Pons (tissue), 1 donor: ENCODE measurements at places on chromosomes 4 and X.

DNA sequence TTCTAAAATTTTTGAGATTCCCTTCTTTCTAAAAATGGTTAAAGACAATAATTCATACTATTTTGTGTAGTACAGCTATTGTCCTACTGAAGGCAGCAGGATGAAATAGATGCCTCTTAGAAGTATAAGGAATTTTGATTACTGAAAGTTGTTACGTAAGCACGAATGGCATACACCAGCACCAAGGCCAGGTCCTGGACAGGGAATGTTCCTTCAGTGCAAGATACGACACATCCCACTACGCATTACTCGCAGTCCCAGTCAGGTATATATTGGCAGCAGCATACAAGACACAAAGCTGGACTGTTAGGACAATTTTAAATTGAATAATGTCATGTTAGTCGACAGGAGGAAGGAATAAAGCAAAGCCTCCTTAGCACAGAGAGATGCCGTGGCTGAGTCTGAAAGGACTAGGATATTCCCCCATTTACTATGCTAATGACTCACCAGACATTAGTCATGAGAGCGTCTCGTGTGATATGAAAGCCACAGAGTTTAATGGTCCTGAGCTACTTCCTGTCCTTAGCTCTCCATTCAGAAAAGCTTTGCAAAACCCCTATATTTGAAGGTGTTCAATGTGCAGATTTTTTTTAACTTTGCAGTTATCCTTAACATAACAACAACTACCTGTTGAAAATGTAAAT is 504.3 kb downstream of the FAM133A start:
- DNase-seq, result no peak

DNA sequence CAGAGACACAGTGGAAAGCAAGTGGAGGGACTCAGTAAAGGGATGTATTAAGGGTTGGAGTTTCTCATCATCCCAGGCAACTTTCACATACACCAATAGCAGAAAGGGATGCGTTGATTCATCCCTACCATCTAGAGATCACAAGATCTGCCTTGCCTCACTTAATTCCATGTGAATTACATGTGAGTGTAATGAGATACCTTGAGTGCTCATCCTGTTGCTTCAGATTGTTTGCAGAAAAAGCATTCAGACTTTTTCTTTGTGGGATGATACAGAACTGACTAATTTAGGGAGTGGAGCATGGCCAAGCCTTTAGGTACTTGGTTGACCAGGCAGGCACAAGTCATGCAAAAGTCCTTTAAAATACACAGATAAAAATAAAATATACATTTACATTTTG is 124.8 kb upstream of the SLIT2 start:
- DNase-seq, result no peak

DNA sequence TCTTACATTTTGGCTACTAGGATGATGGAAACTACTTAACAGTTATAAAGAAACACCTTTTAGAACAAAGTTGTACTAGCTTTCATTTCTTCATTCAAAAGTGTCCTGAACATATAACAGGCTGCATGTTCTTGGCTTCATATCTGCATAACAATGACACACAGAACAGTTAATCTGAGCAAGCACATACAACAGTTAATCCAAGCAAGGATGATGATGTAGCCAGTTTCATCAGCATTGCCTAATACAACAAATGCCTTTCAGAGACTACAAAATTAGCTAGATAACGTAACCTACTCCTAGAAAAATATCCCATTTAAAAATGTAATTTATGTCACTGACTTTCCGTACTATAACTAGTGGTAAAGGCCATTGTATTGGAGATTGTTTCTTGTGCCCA is 182.1 kb downstream of the SCFD2 start:
- no peak for DNase-seq

- DNase-seq, result peak; percentile 31
Measured at GRCh38 chr4:3276986-3277385, 15.8 kb upstream of the RGS12 start.

DNA sequence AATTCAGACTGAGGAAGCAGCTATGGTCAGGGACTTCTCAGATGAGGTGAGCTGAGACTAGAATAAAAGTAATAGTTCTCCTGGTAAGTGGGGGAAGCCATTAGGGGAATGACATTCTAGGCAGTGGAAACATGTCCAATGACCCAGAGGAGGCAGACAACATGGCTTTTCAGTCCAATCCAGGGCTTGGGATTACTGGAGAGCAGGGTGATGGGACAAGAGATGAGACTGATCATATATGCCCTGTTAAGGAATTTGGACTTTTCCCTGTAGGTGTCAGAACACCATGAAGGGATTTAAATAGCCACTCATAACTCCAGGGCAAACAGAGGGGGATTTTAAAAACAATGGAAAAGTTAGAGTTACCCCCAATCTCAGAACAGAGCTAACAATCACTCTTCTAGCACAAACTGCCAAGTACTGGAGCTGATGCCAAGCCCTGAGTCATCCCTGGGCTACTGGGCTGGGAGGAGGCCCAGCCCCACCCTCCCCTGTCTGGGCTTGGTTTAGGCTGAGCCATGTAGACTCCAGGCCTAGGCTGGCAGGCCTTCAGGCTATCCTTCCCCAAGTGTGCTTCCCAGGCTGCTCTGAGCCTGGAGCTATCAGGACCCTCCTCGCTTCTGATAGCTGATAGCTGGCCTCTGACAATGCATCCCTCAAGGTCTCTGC is 22.7 kb upstream of the MSN start:
- DNase-seq, result peak; percentile 72

DNA sequence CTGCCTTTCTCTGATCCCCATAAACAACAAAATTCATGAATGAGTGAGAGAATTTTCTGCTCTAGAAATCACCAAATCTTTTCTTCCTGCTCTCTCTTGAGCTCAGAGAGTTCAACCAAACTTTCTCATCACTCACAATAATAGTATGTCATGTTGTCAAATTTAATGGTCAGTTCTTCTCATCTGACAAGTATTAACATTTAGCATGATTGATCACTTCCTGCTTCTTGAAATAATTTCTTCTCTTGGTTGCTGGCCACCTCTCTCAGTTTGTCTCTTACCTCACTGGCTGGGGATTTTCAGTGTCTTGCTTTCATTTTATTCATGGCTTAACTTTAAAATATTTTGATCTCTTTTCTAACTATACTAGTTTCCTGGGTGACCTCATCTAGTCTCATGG is 25.5 kb upstream of the FGF5 start:
- DNase-seq, result no peak

GRCh38 chrX:42821803-42822443 is 44.0 kb upstream of the PPP1R2C start:
- no peak for DNase-seq

DNA sequence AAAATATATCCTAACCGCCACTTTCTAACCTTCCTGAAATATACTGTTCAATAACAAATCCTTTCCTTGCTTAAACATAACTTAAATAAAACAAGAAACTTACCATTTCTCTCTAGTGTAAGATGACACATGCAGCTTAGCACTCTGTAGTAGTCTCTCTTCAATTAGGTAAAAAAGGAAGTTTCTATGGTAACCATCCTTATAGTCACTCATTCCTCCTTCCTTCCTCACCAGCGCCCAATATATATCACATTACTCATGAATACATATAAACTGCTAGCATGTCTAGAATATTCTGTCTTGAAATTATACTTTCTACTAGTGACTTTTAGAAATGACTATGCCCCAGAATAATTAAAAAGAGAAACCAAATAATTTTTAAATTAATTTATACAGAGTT is 112.2 kb downstream of the SNCA start:
- DNase-seq, result no peak

- no peak for DNase-seq
Measured at GRCh38 chr4:8739820-8740665, 131.6 kb downstream of the HMX1 start.

- no peak for DNase-seq
Measured at GRCh38 chrX:23012162-23012561, 12.4 kb downstream of the DDX53 start.

DNA sequence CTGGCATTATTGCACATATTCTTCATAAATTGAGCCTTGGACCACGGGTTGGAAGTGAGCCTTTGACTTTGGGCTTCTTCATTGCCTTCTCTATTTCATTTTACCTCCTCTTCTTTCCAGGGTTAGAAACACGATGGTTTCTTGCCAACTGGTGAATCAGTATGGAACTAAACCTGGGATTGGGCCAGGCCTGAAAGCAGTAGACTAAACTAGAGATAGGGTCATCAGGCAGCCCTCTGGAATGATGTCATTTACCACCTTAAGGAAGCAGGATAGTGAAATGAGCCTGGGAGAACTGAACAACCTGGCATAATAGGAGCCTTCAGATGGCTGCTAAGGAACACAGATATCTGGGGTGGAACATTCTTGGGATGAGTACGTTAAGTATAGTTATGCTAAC is 67.5 kb upstream of the ATP8A1 start:
- DNase-seq, result no peak

DNA sequence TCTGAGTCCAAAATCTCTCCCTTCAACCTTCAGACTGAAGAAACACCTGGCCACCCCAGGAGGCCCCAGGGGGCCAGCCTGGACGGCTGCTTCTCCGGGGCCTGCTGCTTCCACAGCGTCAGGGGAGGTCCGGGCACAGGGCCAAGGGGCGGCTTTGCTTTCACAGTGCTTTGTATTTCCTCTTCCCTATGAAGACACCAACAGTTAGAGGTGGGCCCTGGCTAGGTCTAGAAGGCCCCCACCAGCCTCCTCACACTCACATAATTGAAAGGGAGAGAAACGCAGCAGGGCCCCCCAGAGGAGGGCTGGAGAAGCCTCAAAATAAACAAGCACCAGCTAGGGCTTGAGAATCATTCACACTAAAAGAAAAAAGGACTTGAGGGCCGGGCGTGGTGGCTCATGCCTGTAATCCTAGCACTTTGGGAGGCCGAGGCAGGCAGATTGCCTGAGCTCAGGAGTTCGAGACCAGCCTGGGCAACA is 17.8 kb downstream of the SCD5 start:
- peak; percentile 68 for DNase-seq

GRCh38 chr4:53355930-53356521 is 9.8 kb downstream of the SCFD2 start:
- no peak for DNase-seq

DNA sequence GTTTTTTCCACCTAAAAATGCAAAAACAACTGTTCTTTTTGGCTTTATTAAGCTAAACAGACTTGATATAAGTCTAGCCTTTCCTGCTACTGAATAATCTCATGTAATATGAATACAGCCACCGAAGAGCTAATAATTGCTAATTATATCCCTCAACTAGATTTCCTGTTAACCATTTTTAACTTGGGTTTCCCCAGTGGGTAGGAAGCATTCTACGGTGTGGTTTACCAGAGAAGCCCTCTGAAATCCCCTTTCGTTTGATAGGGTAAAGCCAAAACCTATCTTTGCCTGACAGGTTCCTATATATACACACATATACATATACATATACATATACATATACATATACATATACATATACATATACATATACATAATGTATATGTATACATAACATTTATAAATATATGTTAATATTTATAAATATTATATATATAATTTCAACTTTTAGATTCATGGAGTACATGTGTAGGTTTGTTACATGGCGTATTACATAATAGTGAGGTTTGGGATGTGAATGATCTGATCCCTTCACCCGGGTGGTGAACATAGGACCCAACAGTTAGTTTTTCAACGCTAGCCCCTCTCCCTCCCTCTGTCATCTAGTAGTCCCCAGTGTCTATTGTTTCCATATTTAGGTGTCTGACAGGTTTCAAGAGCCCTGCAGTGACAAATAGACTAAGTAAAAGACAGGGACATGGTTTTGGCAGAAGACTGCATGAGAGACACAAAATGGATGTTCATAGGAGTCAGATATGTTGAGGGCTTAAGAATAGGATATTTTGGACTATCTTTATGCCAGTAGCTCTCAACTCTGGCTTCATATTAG is 62.4 kb downstream of the ATXN3L start:
- DNase-seq, result no peak

GRCh38 chr4:80249144-80249543 is 17.3 kb upstream of the FGF5 start:
- no peak for DNase-seq

DNA sequence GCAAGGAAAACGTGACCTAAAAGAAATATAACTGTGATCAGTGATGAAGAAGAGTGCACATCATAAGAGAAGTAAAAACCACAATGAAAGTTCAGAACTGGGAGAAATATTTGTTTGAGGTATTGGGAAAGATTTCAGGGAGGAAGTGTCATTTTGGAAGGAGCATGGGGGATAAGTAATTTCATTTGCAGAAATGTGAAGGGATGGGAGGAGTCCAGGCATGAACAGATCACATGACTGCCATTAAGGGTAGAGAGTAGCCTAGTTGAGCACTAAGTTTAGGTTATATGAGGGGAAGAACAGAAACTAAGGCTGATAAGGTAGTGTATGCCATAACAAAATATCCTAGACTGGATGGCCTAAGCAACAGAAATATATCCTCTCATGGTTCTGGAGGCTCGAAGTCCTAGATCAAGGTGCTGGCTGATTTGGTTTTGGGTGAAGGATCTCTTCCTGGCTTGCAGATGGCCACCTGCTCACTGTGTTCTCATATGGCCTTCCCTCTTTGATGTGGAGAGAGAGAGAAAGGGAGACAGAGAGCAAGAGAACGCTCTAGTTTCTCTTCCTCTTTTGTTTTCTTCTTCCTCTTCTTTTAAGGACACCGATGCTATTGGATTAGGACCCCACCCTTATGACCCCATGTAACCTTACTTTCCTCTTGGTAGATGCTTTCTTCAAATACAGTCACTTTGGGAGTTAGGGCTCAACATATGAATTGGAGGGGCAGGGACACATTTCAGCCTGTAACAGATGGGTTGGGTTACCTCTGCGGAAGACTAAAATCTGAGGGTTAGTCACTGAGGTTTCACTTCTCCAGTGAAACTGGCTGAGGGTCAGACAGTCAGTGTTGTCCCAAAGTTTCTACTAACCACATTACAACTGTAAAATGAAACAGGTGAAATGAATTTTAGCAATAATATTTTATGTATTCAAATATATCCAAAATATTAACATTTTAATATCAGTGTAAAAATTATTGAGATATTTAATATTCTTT is 77.9 kb downstream of the EGF start:
- DNase-seq, result peak; percentile 69

GRCh38 chr4:177177541-177178081 is 132.1 kb upstream of the NEIL3 start:
- no peak for DNase-seq

DNA sequence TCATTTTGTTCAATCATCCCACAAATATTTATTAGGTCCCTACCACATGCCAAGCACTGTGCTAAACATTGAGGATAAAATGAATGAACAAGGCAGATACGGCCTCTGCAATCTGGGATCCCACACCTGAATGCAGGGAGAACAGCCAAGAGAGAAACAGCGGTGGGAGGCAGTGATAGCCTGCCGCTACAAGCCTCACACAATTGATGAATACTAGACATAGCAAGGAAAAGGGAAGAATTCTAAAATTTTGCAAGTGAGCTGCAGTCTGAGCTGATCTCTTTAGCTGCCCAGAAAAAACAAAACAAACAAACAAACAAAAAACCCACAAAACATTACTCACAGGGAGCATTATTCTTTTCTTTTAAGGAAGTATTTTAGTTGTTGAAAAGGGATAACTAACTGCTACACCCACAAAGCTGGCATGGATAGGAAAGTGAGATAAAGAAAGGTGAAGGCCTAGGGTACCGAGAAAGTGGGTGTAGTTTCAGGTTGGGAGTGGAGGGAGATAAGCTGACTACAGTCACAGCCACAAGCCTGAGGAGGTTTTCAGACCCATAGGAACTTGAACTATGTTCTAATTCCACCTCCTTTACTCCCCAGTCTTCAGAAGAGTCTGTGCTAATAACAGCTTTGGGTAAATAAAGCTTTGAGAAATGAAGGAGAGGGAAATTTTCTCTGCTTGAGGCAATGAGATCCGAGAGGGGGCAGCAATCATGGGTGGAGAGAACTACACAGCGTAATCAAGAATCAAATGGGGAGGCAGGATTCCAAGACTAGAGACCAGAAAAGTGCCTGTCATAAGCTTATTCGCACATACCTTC is 85.4 kb downstream of the SH3RF1 start:
- no peak for DNase-seq
